Neural progenitor cell (in vitro differentiated cells): ENCODE measurements at places on chromosomes 12 and 14.
A peak's percentile ranks its signal among the peaks of the same experiment; 100 is the strongest.

DNA sequence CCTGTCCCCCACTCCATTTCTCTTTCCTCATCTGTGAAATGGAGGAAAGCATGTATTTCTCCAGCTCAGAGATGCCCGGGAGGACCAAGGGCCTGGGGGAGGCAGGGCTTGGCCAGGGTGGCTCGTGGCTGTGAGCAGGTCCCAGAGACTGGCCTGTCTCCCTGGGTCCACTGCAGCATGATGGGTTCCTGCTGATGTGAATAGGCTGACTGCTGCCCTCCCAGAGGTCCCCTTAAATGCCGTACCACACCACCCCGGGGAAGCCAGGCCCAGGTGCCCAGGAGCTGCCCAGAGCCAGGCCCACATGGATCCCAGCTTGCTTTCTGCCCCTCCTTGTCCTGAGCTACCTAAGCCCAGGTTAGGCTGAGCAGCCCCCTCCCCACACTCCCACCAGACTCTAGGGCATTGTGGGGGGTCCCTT is 158.2 kb upstream of the C14orf180 start:
- DNase-seq = no peak

- no peak for DNase-seq
These were observed 20.0 kb downstream of the NAV3 start for GRCh38 chr12:77850698-77851097.

GRCh38 chr12:75623631-75624154 is 112.3 kb upstream of the KRR1 start:
- no peak for DNase-seq

GRCh38 chr12:49953151-49953550 is 2.6 kb downstream of the AQP2 start:
- DNase-seq = no peak

GRCh38 chr14:89254166-89254909 is 162.7 kb downstream of the FOXN3 start:
- no peak for DNase-seq

GRCh38 chr12:12976366-12976765 is 23.7 kb downstream of the HEBP1 start:
- no peak for DNase-seq

- DNase-seq = no peak
These were observed 10.8 kb upstream of the BIN2 start for GRCh38 chr12:51334764-51335163.

GRCh38 chr14:90979515-90979914 is 80.9 kb downstream of the RPS6KA5 start:
- peak; percentile 9 for DNase-seq

DNA sequence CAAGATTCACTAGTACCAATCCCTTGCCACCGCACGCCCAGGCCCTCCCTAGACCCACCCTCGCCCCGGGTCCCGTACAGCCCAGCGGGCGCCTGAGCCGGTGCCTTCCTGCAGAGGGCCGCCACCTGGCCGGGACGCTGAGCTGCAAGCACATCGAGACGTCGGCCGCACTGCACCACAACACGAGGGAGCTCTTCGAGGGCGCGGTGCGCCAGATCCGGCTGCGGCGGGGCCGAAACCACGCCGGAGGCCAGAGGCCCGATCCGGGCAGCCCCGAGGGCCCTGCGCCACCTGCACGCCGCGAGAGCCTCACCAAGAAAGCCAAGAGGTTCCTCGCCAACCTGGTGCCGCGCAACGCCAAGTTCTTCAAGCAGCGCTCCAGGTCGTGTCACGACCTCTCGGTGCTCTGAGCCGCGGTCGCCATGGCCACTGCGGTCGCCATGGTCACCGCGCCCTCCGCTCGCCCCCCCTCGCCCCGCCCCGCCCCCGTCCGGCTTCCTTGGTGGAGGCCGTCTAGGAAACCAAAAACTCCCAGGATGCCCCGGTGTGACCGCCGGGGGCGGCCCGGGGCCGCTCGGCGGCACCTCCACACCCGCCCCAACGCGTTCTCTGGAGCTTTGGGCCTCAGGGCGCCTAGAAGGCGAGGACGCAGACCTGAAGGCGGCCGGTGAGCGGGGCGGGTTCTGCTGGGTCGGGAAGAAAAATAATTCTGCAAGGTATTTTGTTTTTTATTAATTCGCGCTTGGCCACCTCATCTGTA is 3.7 kb downstream of the REM2 start:
- DNase-seq = peak; percentile 89

DNA sequence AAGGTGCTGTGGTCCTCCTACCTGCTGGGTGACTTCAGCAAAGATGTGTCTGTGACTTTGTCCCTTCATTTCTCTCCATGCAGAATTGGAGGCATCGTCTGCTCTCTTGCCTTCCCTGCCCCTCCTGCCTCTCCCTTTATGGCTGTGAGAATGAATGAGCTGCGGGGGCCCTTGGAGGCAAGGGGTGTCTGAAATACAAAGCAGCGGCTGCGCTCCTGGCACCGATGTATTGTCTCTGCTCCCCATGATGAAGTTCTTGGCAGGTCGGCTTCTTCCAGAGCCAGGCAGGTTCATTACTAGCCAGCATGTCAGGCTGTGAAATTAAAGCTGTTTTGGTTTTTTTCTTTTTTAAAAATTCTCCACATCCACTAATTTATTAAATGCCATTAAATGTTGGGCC is 194.5 kb downstream of the TSPAN9 start:
- no peak for DNase-seq

GRCh38 chr12:47035484-47035883 is 43.9 kb upstream of the PCED1B start:
- DNase-seq = no peak

DNA sequence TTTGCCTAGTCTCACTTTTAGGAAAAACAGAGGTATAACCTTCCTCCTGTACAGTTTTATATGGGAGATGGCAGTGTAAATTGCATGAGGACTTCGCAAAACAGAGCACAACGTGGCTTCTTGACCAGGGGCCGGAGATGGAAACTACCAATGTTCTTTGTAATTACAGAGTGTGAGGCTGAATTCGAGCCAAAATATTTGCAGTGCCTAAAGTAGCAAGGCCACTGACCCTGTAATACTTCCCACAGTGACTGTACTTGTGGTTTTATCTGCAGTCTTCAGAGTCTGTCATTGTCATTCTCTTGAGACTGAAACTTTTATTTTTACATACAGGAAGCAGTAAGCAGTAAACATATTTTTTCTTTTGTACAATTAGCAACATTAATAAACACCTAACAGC is 98.9 kb downstream of the RERG start:
- no peak for DNase-seq

DNA sequence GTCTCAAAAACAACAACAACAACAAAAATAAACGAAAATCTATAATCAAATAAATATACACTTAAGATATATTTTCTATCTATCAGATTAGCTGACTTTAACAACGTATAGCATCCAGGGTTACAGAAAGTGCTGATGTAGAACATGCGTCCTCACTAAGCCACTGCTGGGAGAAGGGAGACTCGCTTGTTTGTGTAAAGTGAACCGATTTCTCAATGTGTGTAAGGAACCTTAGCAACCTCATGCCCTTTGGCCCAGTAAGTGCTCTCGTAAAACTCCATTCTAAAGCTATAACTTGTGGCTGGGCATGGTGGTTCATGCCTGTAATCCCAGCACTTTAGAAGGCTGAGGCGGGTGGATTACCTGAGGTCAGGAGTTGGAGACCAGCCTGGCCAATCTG is 23.8 kb downstream of the NFKBIA start:
- no peak for DNase-seq

DNA sequence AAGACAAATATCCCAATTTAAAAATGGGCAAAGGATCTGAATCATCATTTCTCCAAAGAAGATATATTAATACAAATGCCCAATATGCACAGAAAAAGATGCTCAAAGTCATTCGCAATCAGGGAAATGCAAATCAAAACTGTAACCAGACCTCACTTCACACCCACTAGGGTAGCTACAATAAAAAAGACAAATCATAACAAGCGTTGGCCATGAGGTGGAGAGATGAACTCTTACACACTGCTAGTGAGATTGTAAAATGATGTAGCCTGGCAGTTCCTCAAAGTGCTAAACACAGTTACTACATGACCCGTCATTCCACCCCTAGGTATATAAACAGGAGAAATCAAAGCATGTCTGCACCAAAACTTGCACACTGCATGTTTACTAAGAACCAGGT is 30.4 kb downstream of the CDC42BPB start:
- DNase-seq = no peak

DNA sequence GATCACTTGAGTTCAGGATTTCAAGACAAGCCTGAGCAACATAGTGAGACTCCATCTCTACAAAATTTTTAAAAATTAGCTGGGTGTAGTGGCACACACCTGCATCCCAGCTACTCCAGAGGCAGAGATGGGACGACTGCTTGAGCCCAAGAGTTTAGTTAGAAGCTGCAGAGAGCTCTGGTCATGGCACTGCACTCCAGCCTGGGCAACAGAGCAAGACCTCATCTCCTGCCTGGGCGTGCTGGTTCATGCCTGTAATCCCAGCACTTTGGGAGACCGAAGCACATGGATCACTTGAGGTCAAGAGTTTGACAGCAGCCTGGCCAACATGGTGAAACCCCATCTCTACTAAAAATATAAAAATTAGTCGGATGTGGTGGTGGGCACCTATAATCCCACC is 20.2 kb downstream of the CLIP1 start:
- DNase-seq = no peak

- DNase-seq = no peak
These were observed 38.9 kb upstream of the PPP1R12A start for GRCh38 chr12:79973801-79974200.

DNA sequence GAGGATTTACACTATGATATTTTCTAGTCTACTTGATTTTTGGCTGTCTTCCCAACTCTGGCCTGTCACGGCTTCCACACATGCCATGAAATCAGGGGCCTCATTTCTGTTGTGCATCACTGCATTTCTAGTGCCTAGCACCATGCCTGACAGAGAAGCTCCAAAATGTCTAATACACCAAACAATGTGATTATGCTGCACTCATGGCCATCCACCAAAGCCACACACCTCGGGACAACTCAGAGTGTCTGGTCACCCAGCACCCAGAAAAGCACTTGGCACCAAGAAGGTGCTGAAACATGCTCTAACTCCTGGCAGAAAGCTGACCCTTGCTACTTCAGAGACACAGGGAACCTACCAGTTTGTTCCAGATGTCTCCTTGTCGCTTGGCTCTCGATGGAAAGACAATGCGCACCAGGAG is 11.3 kb downstream of the GCN1 start:
- DNase-seq = no peak

- no peak for DNase-seq
These were observed 288.1 kb downstream of the DUSP6 start for GRCh38 chr12:89064151-89064550.

DNA sequence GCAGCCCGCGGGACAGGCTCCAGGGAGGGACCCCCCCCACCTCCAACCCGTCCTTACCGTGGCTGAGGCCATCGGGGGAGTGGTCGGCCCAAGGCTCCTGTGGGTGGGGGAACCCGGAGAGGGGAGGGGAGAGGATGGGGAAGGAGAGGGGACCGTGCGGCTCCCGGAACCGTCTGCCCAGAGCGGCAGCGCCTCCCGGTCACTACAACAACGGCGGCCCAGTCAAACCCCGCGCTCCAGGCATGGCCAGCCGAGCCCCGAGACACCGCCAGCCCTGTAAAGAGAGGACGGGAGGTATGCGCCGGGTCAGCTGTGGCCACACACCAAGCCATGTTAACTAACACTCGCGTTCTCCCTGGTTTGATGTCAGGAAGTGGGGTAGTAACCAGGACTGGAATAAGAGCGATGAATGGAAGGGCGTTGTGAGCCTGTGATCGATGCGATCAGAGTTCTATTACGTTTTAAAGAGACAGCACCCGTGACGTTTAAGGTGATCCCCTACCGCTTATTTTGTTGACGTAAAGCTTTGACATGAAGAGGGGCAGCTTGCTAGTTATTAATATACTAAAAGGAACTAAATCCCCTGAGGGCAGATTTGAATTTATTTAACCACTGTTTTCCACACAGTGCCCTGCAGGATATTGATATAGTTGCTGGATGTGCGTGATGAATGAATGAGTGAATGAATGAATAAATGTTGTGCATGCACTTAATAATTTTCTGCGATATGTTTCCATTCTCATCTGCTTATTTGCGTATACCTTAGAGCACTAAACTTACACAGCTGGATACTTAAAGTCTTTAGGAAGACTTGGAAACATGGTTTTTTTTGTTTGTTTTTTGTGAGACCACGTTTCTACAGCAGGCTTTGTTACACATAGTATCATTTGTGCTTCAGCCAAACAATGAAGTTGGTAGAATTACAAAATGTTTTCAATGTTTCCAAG is at the start of gene POC1B:
Gene POC1B (minus strand): TSS at position 224 of the 947 bp plus-strand sequence. CDS start 152 bp downstream, at position 72.
- peak; percentile 90 for DNase-seq

GRCh38 chr12:45246236-45246635 is 30.3 kb downstream of the ANO6 start:
- DNase-seq = no peak

DNA sequence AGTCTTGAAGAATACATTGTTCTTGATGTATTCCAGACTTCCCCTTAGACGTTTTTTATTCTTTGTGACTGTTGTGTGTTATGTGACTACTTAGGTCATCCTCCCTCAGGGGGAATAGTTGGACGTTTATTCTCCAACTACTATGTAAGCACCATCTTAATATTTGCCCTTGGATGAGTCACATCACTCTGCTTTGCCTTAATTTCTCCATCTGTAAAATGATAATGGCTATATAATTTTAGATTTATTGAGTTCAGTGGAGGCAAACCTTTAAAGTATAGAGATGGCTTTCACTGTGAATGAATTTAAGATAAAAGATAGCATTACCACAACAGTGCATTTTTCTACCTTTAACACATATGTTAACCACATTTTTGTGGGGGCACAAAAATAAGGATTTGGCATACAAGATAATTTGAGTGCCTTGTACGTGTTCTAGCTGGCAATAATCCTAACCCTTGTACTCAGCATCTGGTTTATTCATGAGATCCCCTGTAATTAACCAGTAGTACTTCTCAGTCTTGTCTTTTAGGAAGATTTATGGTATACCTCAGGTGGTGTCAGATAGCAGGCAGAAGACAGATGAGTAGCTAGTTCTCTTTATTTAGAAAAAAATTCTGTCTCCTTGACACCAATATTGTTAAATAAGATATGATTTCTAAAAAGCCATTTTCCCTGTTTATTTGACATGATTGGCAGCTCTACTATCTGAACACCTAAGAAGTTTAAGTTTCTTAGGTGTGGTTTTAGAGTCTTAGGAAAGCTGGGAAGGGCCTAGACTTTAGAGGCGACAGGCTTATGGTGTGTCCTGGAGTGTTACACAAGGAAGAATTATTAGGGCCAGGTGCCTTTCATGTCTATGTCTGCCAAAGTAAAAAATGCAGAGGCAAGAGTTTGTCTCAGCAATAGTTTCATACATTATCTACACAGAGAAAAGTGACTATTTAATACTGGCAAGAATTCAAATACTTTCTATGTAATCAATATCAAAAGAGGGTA is 152.3 kb downstream of the RAD51B start:
- DNase-seq = no peak

DNA sequence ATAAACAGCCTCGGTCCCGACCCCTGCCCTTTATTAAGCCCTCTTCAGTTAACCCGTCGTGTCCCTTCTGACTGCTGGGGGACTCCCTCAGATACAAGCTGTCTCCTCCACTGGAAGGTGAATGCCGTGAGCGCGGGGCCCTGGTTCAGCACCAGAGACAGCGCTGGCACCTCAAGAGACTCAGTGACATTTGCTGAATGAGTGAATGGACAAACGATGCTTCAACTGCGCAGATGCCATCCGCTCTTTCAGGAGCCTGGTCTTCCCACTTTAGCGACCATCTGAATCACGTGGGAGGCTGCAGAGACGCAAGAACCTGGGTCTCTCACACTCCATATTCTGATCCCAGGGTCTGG is 92.6 kb upstream of the SFSWAP start:
- peak; percentile 82 for DNase-seq
